ENCODE measurements at places on chromosomes 12 and 14. TPM values are rescaled to one million over a fixed set of nuclear protein-coding genes. Genes with fewer than 3 reads are reported as not detected.

Gene CLMN
- total RNA-seq, result 5.7 TPM

Gene C3AR1
- total RNA-seq, result 0.14 TPM

Gene ASPG
- 0.14 TPM for total RNA-seq

Gene CD4
- total RNA-seq, result not detected

Gene EXOC3L4
- not detected for total RNA-seq

Gene NGB
- not detected for total RNA-seq

- no peak for DNase-seq
Observed at GRCh38 chr12:123075646-123076171, 75.2 kb downstream of the PITPNM2 start.

GRCh38 chr12:115752913-115753726, 524.4 kb downstream of the MED13L start:
- peak; percentile 10 for DNase-seq

DNA sequence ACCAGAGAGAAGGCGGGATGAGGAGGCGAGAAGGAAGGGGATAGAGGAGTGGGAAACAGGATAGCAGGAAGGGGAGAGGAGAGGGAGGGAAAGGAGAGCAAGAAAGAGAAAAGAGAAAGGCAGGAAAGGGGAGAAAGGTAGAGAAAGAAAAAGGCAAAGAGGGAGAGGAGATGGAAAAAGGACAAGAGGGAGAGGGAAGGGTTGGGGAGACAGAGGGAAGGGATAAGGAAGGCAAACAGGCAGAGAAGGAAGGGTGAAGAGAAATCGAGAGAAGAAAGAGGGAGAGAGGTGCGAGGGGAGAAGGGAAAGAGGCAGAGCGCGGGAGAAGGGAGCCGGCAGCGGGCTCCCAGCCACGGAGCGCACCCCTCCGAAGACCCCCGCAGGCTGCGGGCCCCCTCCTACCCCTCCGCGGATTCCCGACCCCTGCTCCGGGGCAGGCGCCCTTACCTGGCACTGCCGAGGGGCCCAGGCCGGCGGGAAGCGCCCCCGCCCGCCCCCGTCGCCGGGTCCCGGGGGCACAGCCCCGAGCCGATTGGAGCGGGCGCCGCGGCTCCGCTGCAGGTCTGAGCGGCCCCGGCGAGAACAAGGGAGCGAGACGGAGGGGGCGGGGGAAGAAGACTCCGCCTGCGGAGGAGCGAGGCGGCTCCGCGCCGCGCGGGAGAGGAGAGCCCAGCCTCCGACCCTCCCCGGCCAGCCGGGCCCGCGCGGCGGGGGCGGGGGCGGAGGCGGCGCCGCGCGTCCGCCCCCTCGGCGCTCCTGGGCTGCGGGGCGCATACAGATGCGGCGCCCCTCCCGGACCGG, at the start of gene CDH24:
CDH24 (minus strand) TSS at position 565 of the 801 bp plus-strand sequence. CDS start 1,787 bp downstream, outside the sequence.
- DNase-seq, result no peak

- peak; percentile 18 for DNase-seq
Observed at GRCh38 chr12:9064201-9064814, 51.4 kb downstream of the A2M start.

GRCh38 chr12:75979181-75979580, 52.4 kb downstream of the PHLDA1 start:
- DNase-seq, result peak; percentile 88

DNA sequence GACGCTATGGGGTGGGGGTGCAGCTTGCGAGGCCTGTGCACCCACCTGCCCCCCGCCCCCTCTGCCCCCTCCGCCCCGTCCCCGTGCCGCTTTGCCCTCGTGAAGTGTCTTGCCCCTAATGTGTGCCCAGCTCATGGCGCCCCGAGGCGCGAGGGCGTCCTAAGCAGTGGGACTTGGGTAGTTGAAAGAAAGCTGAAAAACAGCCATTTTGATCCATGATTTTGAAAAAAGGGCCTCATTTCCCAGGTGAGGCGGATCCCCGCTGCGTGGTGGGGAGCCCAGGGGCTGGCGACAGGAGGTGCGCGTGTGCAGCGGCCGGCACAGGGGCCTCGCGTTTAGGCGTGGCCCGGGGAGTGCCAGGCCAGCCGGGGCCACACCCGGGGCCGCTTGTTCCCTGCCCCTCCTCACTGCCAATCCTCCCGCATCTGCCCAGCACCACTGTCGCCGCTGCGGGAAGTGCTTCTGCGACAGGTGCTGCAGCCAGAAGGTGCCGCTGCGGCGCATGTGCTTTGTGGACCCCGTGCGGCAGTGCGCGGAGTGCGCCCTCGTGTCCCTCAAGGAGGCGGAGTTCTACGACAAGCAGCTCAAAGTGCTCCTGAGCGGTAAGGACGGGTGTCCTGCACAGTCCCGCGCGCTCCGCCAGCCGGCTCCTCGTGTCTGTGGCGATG, 11.8 kb downstream of the ZFYVE21 start:
- DNase-seq, result no peak

DNA sequence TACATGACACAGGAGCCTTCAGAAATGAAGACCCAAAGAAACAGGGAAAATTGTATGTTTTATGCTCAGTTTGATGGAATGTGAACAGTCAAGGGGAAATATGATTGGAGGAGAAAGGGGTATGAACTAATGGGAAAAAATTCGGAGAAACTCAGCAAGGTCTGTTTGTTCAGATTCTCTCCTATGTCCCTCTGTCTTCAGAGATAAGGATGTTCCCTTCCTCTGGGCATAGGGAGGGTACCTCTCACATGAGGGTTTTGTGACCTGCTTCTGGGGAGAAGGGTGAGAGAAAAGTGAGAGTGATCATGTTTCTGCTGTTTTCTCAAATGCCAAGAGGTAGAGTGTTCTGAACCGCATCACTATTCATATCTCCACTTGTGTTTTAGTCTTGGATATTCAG, 26.6 kb upstream of the LIMA1 start:
- DNase-seq, result no peak

DNA sequence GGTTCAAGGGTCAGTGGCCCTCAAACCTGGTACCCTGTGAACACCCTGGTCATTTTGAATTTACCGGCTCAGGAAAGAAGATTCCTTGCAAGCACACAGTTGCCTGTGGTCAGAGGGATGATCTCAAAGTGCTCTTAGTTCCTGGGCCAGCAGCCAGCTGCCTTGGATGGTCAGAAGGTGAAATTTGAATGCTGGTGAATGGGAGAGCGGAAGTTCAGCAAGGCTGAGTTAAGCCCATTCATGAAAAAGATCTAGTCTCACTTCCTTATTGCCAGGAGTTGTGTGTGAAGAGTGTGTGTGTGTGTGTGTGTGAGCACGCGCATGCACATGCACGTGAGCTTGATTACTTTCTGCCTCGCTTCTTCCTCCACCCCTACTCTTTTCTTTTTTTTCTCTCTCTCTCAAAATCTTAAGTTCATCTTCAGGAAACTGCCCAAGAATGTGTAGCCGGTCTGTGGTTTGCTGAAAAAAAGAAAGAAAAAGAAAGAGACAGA, 155.5 kb upstream of the CCND2 start:
- peak; percentile 29 for DNase-seq

- no peak for DNase-seq
Observed at GRCh38 chr12:52029685-52030084, 21.6 kb upstream of the NR4A1 start.

DNA sequence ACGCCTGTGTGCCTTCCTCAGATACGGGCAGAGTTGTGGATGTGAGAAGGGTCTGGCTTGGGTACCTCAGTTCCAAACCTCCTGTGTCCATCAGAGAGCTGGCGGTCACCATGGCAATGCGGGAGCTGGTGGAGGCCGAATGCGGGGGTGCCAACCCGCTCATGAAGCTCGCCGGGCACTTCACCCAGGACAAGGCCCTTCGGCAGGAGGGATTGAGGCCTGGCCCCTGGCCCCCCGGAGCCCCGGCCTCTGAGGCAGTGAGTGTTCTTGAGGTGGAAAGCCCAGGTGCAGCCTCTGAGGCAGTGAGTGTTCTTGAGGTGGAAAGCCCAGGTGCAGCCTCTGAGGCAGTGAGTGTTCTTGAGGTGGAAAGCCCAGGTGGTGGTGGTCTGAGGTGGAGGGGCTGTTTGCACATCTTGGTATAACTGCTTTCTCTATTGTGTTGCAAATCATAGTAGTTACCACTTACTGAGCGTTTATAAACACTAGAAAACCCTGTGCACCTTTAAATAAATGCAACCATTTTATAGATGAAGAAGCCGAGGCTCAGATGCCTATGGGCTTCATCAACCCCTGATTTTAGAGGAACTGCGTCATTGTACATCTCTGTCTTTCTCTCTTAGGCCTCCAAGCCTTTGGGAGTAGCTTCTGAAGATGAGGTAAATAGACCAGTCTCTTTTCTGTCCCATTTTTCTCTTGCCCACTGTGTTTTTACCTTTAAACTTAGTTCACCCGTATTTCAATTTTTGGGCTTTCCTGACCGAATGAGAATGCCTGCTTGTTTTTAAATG, 976 bp downstream of the PEX5 start:
- no peak for DNase-seq

DNA sequence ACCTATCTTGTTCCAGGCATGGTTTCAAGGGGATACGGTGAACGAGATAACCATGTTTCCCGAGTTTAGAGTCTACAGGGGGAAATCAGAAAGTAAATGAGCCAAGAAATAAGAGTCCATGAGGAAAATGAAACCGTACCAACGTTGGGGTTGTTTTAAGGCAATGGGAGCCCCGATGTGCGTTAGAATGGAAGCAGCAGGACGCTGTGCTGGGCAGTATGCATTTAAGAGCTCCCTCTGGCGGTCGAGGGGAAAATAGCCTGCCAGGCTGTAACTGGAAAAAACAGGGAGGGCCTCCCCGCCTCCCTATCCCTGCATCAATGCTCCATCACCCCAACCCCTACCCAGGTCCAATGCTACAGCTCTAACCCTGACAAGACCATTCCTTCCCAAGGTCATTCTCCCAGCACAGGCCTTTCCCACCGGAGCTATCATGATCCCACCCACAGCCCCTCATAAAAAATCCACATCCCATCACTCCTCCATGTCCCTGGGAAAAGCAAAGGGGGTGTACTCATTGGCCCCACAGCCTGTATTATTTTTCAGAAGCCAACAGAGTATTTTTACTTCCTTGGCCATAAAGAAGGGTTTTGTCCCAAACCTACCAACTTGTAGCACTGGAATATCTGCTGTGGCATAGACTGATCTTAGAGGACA, 226.3 kb upstream of the NOS1 start:
- no peak for DNase-seq

GRCh38 chr12:97552410-97553121, 90.0 kb downstream of the RMST start:
- DNase-seq, result peak; percentile 19

DNA sequence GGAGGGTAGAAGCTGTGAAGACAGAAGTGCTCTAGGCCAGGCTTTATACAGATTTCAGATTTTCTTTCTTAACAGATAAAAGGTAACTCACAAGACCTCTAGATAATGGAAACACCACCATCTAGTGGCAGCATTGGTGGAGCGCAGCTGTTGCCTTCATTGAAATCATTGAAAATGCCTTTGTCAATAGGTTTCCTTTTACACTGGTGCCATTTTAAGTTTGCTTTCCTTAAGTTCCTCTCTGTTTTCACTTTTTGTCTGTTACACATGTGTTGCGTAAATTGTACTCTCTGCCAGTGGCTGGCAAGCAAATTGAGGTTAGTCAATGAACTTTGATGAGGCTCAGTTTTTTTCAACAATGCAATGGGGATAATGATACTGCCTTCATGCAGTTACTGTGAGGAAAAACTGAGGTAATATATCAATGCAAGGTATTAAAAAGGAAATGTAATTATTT, 31.1 kb downstream of the ALDH1L2 start:
- no peak for DNase-seq

DNA sequence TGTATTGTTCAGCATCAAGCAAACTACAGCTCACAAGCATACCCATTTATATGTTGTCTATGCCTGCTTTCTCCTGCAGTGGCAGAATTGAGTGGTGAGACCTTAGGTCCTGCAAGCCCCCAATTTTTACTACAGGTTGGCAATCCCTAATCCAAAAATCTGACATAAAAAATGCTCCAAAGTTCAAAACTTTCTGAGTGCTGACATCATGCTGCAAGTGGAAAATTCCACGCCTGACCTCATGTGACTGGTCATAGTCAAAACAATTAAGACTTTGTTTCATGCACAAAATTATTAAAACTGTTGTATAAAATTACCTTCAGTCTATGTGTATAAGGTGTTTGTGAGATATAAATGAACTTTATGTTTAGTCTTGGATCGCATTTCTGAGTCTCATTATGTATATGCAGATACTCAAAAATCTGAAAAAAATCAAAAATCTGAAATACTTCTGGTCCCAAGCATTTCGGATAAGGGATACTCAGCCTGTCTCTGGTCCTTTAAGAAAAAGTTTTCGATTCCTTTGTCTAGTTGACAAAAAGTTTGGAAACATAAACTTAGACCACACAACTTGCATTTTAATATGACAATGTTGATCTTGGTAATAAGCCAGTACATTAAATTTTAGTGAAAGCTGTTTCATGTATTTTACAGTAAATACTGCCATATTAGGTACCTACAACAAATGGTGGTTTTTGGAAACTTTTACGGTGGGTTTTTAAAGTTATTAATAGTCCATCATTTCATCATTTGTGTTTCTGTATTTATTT, 81.5 kb downstream of the AEBP2 start:
- DNase-seq, result no peak

- DNase-seq, result no peak
Observed at GRCh38 chr12:131920157-131920508, 8.9 kb upstream of the PUS1 start.

DNA sequence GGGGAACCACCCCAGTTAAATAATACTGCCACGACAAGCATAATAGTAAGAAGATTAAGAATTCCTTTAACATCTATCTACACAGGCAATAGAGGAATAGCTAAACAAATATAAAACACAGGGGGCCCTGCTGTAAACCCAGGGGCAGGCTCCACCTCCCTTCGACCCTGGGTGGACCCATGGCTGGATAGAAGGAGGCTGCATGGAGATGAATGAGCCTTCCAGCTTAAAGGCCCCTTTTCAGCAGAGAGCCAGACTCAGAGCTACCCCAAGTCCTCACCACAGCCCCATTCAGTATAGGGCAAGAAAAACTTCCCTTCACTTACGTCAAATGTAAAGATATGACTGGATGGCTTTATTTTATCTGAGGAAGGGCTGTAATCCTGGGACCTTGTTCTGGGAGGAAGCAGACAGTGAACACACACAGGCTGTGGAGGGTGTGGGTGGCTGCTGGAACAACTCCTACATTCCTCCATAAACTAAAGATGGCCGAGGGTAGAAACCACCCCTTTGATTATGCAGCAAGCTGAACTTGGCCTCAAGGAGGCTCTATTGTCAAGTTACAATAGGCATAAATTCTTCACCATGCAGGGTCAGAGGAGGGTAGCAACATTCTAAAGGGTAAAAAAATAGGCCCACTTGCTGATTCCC, 30.4 kb downstream of the NUAK1 start:
- DNase-seq, result no peak

- no peak for DNase-seq
Observed at GRCh38 chr12:68446901-68447796, 115.0 kb upstream of the MDM1 start.

- no peak for DNase-seq
Observed at GRCh38 chr12:20339060-20339459, 29.3 kb upstream of the PDE3A start.

- no peak for DNase-seq
Observed at GRCh38 chr14:24888532-24888931, 161.4 kb downstream of the STXBP6 start.

GRCh38 chr12:47297993-47298392, 218.2 kb upstream of the AMIGO2 start:
- DNase-seq, result no peak

Data from foreskin keratinocyte (primary cell).